Stimulated activated CD4-positive, alpha-beta T cell treated with anti-CD3 and anti-CD28 coated beads, Interleukin-15, amount 100 ng/mL, for 1 hour (primary cell): ENCODE measurements at places on chromosomes 3 and 15.
A peak's percentile ranks its signal among the peaks of the same experiment; 100 is the strongest.

GRCh38 chr3:127909646-127910045 is 5.4 kb upstream of the KBTBD12 start:
- DNase-seq, result no peak

GRCh38 chr3:131494706-131495105 is 8.1 kb downstream of the MRPL3 start:
- DNase-seq, result no peak

GRCh38 chr15:41462084-41462795 is 31.4 kb upstream of the ITPKA start:
- DNase-seq, result no peak

- DNase-seq, result no peak
Measured at GRCh38 chr3:29242296-29242695, 38.6 kb upstream of the RBMS3 start.

DNA sequence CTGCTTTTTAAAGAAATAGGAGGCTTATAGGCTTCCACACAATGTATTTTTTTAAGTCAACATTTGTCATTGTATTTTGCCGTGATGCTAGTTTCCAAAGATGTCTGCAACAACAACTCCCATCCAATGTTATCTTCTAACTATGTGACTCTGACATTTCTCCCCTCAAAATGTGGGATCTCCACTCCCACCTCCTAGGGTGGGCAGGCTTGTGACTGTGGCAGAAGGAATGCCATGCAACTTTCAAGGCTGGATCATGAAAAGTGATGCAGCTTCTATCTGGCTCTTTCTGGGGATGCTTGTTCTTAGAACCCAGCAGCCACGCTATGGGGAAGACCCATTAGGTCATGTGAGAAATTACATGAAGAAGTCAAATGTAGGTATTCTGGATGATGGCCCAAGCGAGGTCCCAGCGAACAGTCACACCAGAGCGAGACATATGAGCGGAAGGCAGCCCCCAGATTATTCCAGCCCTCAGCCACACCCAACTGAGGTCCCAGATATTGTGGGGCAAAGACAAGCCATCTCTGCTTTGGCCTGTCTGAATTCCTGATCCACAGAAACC is 124.3 kb downstream of the BDH1 start:
- DNase-seq, result no peak

DNA sequence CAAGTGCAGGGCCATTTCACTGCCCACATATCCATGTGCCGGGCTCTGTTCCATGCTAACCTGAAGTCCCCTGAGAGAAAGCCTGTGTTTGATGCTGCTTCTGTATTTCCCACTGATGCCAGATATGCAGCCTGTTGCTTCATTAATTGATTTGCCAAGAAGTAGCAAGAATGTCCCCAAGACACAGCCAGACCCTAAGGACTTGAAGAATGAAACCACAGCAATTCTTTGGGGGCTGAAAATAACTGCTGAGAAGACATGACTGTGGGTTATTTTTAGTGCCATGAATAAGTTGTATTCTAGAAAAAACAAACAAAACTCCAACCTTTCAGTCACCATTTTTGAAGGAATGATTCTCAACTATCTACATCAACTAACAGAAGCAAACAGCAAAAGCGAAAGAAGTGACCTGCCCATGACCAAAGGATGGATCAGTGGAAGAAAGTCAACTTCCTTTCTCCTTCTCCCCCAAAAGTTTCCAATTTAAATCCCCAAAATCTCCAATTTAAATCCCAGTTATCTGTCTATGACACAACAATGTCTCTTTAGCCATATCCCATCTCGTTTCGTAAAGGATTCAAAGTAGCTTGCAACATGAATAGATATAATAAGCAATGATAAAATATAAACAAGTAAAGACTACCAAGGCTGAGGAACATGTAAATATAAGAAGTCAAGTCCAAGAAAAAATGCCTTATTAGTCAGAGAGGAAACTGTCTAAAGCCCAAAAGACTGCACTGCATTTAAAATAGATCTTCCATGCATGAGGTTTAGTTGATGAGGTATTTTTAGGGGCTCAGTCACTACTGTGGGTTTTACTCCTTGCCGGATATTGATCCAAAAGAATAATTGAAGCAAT is 226.8 kb downstream of the DTWD1 start:
- no peak for DNase-seq

DNA sequence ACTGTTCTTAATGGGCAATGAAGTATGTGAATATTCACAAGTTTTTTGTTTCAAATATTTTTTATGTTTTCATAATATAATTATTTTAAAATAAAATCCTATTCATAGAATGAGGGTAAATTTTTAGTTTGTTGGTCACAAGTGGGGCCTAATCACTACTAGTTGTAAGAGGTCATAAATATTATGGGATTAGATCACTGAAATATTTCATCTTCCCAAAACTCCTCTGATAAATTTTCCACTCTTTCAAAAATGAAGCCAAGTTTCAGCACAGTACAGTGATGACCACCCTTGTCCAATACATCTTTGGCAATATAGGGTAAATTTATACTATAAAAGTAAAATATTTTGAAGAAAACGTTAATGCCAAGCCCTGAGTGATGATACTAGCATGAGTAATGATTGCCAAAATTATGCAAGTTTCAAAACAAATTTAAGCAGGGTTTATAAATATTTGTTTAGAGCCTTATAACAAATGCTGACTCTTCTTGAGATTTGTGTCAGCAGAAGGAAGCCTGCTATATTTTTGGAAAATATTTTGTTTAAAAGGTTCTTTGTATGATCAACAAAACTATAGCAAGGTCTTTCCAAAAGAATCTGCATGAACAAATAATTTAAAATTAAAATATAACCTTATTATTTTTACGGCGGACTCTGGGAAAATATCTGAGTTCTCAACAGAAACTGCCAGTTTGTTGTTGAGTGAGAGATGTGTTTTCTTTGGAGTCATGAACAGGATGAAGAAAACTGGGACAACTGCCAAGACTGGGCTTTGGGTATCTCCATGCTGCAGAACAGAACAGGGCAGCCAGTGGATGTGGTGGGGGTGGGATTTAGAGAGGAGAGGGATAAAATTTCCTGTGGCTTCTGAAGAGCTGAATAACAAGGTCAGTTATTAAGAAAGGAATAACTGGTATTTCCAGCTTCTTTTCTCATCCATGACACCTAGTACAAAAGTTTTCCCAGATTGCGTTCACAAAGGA is 17.9 kb upstream of the TM4SF1 start:
- DNase-seq, result no peak

DNA sequence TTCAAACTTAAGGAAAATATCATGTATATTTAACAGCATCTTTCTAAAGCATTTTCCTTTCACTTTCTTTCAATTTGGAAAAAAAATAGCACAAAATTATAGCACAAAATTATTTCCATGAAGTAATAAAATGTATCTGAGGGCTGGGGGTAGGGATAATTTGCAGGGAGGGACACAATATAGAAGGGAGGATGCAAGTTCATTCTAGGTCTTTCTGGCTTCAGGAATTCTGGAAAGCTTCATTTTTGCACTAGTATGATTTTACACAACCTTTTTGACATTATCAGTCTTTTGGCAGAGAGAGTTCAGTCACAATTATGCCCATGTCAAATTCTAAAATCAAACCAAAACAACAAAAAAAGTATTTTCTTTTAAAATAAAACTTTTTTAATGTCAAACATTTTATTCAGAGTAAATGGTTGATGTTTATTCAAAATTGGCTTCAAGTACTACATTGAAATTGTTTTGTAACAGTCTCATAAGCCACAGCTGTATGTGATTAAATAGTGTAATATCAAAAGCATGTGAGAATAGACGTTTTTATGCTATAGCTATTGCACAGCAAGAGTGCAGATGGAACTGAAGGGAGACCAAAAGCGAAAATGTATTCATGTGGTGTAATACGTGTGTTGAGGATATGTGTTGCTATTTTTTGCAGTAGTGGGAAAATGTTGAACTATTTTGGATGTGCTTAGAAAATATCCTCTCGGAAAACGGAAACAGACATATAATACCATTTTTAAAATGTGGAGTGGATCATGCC is 5.8 kb downstream of the RBMS3 start:
- no peak for DNase-seq

GRCh38 chr15:101497484-101498034 is 8.1 kb upstream of the PCSK6 start:
- DNase-seq, result no peak

DNA sequence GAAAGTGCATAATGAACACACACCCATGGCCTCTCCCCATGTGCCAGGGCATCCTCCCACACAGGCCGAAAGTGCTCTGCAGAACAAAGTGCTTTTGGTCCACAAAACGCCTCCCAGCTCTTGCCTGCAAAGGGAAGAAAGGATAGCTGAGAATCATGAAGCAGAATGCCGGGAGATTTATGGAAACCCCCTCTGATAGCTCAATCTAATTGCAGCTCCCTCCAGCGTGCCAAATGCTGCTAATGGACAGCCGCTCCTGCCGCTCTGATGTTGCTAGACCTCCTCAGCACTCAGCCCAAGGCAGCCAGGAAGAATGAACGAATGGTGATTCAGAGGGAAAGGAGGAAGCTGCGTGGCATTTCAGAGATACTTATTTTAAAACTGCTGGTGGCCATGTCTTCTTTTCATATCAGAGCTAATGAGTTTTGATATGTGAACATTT is 145.3 kb downstream of the TJP1 start:
- DNase-seq, result no peak

GRCh38 chr3:46695962-46696894 is 2.7 kb upstream of the ALS2CL start:
- DNase-seq, result no peak

DNA sequence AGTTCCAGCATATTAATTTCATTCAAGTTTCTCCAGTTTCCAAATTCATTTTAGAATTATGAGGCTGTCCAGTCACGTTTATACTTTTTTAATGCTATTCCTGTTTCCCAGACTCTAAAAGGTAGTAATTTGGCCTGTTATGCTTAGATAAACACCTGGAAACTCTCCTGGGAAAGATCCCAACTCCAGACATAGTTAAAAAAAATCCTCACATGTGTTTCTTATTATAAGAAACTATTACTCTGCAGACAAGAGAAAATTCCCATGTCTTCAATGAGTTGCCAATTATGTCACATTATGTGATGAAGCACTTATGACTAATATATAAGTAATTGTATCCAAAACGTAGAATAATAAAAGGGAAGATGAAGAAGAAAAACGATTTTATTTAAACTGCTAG is 137.1 kb upstream of the TMC3 start:
- DNase-seq, result no peak

GRCh38 chr3:192991356-192991755 is 73.7 kb upstream of the MB21D2 start:
- DNase-seq, result no peak

GRCh38 chr3:30549600-30549999 is 56.8 kb upstream of the TGFBR2 start:
- DNase-seq, result no peak

- no peak for DNase-seq
Measured at GRCh38 chr3:53773611-53774368, 72.4 kb downstream of the CHDH start.

DNA sequence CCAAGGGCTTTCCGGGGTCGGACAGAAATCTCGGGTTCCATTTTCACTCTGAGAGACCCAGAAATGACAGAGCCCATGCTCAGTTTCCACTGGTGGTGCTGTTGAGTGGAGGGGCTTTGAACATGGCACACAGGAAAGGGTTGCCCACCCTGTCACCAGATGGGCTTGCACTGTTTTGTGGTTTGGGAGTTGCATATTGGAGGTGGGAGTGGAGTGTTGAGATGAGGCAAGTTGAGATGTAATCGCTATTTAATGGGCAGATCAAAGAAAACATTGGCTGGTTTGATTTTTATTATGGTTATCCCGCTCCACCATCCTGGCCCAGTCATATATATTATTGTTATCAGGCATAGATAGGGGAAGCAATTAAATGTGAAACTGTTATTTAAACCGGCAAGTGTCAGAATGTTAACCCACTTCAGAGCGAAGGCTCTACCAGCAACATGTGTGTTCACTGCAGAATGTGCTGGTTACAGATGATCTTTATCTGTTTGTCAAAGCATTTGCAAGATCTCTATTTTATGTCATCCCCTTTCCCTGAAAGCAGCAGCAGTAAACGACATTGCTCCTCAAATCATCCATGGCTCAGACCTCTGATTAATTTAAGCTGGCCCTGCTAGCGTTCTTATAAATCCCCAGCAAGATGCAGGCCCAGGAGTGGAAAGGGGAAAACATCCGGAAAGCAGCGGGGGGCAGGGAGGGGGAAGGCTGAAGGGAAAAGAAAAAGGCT is 58.3 kb upstream of the TSEN2 start:
- no peak for DNase-seq

GRCh38 chr15:93174836-93175235 is 85.8 kb upstream of the RGMA start:
- no peak for DNase-seq

DNA sequence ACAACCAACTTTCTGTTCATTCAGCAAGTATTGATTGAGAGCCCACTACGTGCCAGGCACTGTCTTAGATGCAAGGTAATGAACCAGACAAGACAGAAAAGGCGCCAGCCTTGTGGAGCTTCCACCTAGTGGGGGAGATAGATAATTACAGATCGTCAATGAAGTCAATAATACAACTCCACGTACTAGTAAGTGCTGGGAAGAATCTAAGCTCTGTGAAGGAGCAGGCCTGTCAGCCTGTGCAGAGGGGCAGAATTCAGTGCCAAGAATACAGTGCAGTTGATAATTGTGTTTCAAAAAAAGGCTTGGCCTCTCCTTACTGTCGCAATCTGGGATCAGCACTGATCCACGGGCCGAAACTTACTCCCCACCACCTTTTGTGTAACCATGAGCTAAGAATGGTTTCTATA is 186.3 kb downstream of the FEZF2 start:
- no peak for DNase-seq

GRCh38 chr3:82475306-82475705 is 713.9 kb upstream of the GBE1 start:
- no peak for DNase-seq

GRCh38 chr15:52021128-52021671 is 2.2 kb downstream of the MAPK6 start:
- DNase-seq, result peak; percentile 17

DNA sequence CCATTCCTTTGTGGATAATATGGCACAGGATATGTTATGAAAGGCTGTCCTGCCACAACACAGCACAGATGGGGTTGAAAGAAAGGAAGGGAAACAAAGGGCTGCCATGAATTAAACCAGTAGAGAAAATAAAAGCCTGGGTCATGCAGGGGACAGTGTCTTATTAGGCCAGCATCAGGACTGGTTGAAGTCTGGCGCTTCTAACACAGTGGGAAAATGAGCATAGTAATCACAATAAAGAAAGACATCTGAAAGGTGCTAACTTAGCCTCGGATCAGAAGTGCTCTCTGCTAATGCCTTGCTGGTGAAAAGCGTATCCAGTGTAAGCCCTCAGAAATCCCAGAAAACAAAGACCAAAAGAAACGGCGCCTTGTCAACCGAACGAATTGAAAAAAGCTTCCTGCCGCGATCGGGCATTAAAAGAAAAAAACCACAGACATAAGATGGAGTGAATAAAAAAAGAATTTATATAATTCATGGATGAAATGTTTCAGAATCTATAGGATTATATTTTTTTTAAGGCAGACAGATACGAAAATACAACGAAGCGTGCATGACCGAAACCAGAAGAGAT is 566 bp upstream of the MKRN3 start:
- no peak for DNase-seq

- no peak for DNase-seq
Measured at GRCh38 chr3:175398676-175399075, 539.5 kb downstream of the NAALADL2 start.
